ENCODE measurements at places on chromosomes 3 and 15.

- no peak for DNase-seq
These were observed 16.0 kb downstream of the SLC22A14 start for GRCh38 chr3:38297947-38298711.

DNA sequence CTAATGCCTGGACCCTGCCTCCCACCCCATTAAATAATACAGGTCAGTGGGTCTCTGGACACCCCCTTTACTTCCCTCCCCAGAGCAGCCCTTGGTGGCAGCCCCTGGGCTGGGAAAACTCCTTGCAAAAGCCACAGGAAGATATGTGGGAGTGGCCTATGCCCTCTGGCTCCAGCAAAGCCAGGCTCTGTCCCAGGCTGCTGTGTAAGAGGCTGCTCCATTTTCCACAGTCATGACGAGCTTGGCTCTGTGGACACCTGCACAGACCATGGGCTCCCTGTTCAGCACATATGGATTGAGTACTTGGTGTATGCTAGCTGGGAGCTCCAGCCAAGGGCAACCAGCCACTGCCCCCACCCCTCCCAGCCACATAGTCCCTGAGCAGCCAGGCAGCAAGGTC, 13.0 kb downstream of the CACNA2D2 start:
- no peak for DNase-seq

DNA sequence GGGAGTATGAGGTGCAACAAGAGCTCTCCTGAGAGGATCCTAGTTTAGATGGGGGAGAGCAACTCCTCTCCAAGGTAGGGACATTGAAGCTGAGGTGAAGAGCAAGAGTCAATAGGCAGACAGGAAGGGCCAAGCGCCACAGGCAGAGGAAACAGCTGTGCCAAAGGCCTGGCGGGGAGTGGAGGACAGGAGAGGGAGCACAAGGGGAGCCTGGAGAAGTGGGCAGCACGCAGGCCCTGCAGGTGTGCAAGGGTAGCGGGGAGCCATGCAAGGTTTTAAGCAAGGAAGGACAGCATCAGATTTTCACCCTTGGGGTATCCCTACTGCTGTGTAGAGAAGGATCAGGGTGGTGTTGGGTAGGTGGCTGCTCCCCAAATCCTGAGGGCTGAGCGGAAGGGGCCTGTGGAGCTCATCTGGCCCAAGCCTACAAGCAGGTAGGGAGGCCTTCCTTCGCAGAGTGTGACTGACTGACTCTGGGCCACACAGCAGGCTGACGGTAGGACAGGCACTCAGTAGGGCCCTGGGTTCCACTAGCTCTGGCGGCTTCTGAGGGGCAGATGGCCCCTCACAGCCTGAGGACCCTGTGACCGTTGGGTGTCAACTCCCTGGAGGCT, 13.3 kb downstream of the CHST13 start:
- DNase-seq = no peak

- peak; percentile 28 for DNase-seq
These were observed 89.0 kb upstream of the FNDC3B start for GRCh38 chr3:171950373-171950772.

DNA sequence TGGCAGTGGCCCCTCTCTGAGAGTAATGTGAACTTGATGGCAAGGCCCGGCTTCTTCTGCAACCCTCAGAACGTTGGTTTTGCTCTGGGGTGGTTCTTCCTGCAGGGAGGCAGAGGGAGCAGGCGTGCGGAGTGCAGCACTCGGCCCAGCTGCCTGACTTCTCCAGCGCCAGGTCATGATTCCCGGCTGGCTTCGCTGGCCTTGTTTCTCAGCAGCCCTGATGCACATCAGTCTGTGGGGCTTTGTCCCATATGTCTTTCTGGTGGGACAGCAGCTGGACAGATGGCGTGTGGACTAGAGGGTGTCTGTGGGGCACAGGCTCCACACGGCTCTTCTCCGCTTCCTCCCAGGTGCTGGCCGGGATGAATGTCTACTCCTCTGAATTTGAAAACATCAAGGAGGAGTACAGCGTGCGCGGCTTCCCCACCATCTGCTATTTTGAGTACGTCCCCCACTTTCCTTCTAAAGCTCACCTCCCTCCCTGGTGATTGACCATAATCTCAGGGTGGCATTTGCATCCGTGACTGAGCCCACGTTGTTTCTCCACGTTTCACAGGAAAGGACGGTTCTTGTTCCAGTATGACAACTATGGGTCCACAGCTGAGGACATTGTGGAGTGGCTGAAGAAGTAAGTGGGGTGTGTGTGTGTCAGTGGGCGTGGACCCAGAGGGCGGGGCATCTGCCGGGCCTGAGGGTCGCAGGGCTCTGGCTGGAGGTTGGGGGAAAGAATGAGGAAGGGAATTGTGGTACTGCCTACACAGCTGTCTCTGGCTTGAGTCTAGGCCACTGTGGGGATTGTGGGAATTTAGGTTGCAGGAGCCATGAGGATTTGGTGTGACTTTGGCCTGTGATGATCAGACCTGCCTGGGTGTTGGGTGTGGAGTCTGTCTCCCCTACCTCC, 57.1 kb downstream of the PDIA5 start:
- no peak for DNase-seq

- DNase-seq = peak; percentile 80
These were observed 2.4 kb downstream of the PML start for GRCh38 chr15:73996939-73997338.

GRCh38 chr3:191094057-191094845, 104.8 kb upstream of the OSTN start:
- no peak for DNase-seq

DNA sequence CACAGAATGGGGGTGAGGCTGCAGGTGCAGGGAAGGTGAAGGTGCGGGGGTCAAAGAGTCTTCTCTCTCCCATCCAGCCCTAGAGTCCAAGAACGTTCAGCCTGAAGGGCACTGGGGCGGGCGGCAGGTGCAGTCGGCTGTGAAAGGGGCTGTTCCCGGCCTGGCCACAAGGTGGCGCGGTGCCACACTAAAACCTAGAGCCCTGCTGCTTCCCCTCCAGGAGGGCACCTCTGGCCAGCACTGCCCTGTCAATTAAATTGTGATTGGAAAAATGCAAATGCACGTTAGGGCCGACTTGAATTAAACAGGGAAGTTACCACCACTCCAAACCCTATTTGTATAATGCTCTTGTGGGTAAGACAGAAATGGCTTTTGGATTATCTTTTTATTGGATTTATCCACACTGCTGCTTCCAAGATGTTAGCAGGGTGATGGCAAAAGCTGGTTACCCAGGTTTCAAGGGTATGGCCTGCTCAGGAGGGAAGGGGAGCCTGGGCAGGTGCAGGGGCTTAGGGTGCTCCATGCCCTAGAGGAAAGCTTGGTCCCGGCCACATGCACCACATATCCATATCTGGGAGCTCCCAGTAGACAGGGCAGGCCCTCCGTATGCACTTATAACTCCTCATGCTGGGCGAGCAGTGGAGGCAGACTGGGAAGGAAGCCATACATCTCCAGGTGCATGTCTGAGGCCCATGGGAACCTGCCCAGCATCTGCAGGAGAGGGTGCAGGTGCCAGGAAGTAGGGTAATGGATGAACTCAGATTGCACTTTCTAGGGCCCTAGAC, 119.8 kb downstream of the ADCY5 start:
- DNase-seq = peak; percentile 85

GRCh38 chr3:196868297-196868661, 559 bp downstream of the SENP5 start:
- DNase-seq = peak; percentile 35

GRCh38 chr3:185341616-185342458, 21.1 kb upstream of the MAP3K13 start:
- DNase-seq = no peak

DNA sequence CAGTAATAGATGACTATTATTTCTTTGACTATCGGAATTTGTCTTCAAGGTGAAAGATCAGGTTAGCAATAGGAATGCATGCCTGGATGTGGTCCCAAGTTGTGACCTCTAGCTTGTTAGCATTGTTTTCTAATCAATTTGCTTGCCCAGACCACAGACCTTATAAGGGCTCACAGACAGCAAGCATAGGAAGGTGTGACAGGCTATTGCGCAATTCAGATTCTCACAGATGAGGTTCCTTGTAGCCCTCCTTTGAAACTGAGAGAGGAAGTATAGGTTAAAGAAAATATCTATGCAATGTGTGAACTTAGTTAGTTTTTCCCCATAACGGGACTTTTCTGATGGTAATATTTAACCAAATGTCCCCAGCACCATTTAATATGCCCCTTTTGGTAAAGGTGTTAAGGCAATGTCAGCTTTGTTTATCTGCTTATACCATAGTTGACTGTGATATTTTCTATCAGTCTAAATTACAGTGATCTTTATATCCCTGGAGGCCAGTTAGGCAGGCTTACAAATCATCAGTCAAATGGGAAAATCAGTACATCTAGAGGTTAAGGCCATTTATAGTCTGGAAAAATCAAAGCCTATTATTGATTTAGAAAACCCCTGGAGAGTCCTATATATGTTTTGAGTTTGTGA, 168.1 kb upstream of the MBNL1 start:
- peak; percentile 7 for DNase-seq

- no peak for DNase-seq
These were observed 186.1 kb downstream of the FMN1 start for GRCh38 chr15:33008284-33008995.

DNA sequence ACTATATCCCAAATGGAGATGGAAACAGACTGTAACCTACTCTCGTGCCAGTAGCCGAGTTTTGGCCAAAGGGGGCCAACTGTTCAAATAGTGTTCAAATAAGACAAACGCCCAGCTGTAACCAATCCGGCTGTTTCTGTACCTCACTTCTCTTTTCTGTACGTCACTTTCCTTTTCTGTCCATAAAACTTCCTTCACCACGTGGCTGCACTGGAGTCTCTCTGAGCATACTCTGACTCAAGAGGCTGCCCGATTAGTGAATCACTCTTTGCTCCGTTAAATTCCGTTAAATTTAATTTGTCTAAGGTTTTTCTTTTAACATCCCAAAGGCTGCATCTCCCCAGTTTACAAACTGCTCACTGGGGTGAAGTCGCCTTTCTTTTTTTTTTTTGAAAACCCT, 219.2 kb upstream of the P2RY1 start:
- peak; percentile 73 for DNase-seq

All from suppressor macrophage treated with lipopolysaccharide for 1 hour (primary cell).